NT2/D1 (cell line): ENCODE measurements at places on chromosomes 1 and 21.

DNA sequence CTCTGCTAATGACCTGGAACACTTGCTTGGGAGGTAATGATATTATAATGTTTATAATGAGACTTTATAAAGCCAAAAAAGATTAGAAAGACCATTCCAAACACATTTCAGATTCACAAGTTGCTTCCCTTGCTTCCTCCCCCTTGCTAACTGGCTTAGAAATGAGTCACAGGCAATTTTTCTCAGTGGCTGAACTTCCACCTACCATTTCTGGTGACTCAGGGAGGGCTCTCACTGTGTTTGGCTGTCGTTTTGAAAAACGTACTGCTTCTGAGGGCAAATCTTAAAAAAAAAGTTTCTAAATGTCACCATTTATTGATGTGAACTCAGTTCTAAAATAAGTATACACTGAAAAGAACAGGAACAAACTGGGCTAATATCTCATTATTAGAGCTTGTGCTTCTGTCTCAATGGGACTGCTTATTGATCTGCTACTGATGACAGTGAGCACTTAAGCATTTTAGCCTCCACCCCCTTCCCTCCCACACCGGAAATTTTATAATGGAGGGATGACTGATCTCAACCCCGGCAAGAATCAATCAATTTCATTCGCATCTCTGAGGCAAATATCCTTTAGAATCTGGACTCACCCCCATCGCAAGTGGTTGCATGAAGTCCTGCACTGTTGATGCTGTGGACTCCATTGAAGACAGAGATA is 278.3 kb downstream of the KCTD3 start:
- DNase-seq, result no peak

DNA sequence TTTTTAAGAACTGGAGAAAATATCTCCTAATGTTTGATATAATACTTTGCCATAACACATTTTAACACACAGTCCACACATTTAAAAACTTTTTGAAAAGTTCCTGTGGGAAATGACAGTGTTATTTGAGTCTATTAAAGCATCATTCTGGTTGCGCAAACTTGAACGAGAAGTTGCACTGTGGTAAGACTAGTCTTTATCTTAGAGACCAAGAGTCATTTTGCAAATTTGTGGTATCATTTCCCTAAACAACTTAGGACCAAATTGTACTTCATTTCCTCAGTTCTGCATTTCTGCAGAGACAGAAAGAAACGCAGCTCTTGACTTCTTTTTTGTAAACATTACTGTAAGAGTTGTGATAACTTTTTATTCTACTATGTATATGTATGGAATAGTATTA is at the start of gene RGS18:
Gene RGS18 (plus strand): TSS at position 282 of the 400 bp plus-strand sequence. CDS start 176 bp downstream, outside the sequence.
- DNase-seq, result no peak

DNA sequence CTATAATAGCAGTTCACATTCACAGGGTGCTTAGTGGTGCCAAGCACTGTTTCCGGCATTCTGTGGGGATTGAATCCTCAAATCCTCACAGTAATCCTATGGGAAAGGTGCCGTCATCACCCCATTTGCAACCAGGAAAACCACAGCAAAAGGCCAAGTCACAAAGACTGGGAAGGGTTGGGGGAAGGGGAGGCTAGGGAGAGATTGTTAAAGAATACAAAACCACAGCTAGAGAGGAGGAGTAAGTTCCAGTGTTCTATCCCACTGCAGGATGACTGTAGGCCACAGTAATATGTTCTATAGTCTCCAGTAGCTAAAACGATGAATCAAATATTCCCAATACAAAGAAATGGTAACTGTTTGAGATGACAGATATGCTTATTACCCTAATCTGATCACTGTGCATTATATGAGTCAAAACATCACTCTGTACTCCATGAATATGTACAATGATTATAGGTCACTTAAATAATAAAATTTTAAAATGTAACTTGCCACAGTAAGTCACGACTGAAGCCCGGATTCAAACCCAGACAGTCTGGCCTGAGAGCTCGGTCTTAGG is 256.8 kb downstream of the TOMM20 start:
- peak; percentile 46 for DNase-seq

- DNase-seq, result no peak
Measured at GRCh38 chr1:175237389-175237788, 44.8 kb upstream of the KIAA0040 start.

GRCh38 chr1:66267201-66267940 is 266.6 kb upstream of the SGIP1 start:
- no peak for DNase-seq

DNA sequence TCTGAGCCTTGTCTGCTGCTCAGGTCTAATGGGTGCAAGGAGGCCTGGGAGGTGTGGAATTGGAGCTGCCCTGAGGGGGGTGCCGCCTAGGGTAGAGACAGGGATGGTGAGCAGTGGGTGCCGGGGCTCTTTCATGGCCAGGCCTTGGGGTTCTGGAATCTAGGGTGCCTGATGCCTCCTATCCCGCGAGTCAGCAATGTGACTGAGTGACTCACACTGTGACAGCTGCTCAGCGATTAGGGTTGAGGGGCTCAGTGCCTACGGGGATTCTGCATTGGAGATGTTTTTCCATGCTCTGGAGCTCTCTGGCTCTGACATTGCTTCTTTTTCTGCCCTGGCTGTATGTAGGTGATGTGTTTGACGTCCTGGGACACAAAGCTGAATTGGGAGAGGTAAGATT is 16.8 kb downstream of the ATP8B2 start:
- no peak for DNase-seq

GRCh38 chr1:226826479-226827261 is 43.7 kb upstream of the PSEN2 start:
- no peak for DNase-seq

DNA sequence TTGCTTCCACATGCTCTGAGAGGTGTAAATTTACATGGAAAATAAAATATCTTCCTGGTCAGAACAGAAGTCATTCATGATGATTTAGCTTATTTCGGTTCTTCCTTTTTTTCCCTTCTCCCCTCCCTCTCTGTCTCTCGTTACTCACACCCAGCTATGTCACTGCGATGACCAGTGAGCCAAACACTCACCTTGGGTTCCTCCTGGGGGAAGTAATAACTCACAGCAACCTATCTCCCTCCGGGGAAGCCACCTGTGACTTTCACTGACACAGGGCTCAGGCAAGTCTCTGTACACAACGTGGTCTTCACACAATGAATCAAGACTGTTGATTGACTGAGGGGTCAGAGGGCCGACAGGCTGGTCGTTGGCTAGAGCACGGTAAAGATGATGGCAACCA is 135.3 kb upstream of the VANGL1 start:
- no peak for DNase-seq

GRCh38 chr1:150804671-150805070 is 3.4 kb downstream of the CTSK start:
- DNase-seq, result no peak

DNA sequence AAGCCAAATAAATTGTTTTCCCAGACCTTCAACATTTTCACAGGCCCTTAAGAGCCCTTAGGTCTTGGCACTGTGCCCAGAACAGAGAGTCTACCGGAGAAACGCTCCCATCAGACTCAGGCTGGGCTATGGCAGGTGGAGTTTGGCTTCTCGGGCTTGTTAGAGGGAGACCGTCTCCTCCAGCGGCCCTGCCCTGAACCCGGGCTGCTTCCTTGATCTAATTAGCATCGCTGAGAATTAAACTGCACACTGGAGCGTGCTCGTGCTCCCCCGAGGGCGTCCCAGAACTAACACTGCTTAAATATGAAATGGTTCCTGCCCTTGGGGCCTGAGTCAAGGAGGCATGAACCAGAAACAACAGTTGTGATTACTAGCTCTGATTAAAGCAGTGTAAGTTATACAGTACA is 634.4 kb downstream of the MATN1 start:
- no peak for DNase-seq

DNA sequence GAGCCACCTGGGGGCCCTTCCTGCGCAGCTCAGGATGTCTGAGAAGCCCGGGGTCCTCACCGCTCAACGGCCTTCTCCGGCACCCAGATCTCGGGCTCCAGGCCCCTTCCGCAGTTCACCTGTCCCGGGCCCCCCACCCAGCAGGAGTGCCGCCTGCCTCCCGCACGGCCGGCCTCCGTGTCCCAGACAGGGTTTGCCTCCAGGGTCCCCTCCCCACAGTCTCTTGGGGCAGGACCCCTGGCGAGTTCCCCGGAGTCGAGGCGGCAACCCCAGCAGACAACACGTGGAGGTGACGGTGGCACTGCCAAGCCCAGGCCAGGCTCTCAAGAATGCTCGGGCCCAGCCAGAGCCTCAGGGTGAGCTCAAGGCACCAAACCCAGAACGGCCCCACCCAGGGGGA is 22.4 kb upstream of the TTLL10 start:
- DNase-seq, result no peak

- DNase-seq, result no peak
Measured at GRCh38 chr1:203986887-203987461, 85.9 kb upstream of the SOX13 start.

- DNase-seq, result no peak
Measured at GRCh38 chr1:71228241-71228640, 147.4 kb upstream of the ZRANB2 start.

DNA sequence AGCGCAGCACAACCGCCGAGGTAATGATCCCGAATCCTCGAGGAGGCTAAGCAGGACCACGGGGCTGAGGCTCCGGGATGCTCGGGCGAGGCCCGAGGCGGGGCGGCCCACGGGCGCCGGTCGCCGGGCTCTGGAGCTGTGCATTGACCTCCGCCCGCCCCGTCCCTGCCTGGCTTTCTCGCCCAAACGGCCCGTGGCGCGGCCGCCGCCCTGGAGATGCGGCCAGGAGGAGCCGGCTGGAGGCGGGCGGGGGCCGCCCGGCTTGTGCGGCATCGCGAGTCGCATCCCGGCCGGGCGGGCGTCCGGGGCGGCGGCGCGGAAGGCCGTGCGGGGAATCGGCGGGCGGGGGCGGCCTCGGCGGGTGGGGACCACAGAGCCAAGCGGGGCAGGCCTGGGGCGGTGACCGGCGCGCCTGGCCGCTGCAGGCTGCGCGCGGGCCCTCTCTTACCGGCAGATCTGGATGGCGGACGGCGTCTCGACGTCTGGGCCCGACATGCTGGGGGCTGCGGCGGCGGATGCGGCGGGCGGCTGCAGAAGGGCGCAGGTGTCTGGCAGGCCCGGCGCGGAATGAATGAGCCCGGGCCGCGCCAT is 663 bp downstream of the ACOT7 start:
- no peak for DNase-seq

DNA sequence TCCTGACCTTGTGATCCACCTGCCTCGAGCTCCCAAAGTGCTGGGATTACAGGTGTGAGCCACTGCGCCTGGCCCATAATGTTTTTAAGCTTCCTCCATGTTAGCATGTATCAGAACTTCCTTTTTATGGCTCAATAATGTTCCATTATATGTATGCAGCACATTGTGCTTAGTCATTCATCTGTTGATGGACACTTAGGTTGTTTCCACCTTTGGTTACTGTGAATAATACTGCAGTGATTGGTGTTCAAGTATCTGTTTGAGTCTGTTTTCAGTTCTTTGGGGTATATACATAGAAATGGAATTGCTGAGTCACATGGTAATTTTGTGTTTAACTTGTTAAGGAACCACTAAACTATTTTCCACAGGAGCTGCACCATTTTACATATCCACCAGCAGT is 17.7 kb downstream of the CMPK1 start:
- no peak for DNase-seq

DNA sequence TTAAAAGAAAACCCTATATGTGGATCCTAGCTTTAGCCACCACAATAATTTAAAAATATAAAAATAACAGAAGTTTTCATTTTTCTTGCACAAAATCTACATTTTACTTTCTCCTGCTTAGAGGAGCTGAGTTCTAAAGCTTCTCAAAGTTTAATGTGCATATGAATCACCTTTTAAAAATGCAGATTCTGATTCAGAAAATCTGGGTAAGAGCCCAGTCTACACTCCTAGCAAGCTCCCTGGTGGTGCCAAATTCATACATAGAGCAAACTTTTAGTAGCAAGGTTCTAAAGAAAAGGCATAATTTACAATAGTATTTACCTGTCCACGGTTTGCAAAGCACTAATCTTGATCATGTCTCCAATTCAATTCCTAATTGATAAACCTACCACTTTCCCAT is 19.3 kb downstream of the RSBN1 start:
- no peak for DNase-seq

- no peak for DNase-seq
Measured at GRCh38 chr1:162235241-162235800, 141.3 kb downstream of the SPATA46 start.

GRCh38 chr1:183180634-183181056 is 5.4 kb upstream of the LAMC2 start:
- DNase-seq, result no peak

- DNase-seq, result no peak
Measured at GRCh38 chr21:39669485-39669884, 56.7 kb downstream of the B3GALT5 start.
